Left ventricle myocardium inferior (tissue), 1 donor: ENCODE measurements at places on chromosomes 7 and 10. TPM values are rescaled to one million over a fixed set of nuclear protein-coding genes. Genes with fewer than 3 reads are reported as not detected.

Gene EPHB6
- total RNA-seq, result 4.4 TPM

- no peak for DNase-seq
These were observed 7.8 kb downstream of the C1GALT1 start for GRCh38 chr7:7190142-7190541.

DNA sequence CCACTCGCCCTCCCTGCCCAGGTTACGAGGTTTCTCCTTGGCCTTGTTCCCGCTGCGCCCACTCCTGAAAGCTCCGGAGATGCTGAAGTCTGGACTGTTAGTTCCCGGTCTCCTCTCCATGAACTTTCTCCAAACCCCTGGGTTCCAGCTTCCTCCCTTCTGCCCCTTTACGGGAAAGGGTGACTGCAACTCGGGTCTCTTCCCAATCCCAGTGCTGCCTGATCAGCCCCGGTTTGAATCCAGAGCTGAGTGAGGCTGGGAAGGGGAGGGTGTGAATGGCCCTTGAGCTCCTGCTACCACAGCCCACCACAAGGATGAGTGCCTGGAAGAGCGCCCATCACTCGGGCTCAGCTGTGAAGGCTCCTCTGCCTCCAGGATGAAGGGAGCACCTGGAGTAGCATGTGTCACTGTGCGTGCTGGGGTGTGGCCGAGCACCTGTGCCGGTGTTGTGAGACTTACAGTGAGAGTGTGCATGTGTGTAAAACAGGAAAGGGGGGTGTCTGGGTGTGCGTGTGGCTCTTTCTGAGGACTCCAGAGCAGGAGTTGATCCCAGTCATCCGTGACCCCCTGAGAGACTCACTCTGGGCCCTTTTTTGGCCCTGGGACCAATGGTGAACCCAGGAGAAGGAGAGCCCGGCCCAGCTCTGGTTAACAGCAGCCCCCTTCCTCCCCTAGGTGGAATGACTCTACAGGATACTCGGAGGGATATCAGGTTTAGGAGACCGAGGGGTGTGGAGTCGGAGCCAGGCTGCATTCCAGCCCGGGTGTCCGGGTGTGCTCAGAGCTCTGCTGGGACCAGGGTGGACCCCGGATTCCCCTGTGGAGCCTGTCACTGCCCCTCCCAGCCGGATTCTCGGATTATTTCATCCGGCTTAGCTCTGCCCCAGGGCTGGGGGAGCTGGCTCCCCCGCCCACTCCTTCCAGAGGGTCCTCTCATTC, 1.1 kb upstream of the ZNF467 start:
- DNase-seq, result no peak

DNA sequence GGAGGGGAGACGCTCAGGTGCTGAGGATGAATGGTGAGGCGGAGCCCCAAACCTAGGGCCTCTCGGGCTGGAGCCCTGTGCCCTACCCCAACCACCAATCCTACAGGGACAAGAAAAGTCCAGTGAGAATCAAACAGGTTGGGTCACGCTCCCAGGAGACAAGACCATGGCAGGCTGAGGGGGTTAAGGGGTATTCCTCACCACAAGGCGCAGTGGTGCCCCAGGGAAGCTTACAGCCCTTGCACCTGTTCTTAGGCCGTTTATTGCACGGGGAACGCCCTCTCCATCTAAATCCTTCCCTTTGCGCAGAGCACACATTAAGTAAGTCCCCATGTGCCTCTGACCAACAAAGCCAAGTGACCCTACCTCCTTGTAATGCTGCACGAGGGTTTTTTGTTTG, 3.5 kb downstream of the FZD9 start:
- DNase-seq, result no peak

- no peak for DNase-seq
These were observed 165.7 kb upstream of the GNAI1 start for GRCh38 chr7:79968894-79969293.

DNA sequence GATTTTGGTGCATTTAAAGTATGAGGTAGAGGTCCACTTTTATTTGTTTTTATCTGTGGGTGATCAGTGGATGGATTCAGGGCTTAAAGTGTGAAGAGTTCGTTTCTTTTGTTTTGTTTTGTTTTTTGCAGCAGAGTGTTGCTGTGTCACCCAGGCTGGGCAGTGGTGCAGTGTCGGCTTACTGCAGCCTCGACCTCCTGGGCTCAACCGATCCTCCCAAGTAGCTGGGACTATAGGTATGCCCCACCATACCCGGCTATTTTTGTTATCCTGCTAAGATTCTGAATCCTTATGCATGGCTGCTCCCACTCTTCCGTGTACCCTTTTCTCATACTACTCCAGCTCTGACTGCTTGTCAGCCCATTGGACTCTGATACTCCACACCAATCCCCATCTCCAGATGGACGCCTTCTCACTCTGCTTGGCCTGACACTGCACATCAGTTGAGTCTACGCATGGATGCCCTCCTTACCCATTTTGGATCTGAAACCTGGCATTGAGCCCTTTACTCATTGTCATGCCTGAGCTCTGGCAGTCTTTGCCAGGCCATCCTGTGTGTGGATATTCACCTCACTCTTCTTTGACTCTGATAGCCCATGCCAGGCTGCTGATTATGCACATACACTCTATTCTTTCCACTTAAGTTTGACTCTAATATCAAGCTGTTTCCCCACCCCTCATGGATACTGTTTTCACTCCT, 119.5 kb downstream of the CCSER2 start:
- no peak for DNase-seq

- no peak for DNase-seq
These were observed 90.9 kb upstream of the RNF32 start for GRCh38 chr7:156549636-156550035.
